Small intestine (tissue), 16 donors: ENCODE measurements at places on chromosomes 12 and 14.

GRCh38 chr12:113003636-113004035 is 25.3 kb downstream of the OAS2 start:
- DNase-seq, result no peak
- H3K27me3 ChIP-seq, result no peaks in the 10 kb centered on the region
- H3K36me3 ChIP-seq, result peaks cover 12% of the 10 kb centered on the region
- no peaks in the 10 kb centered on the region for H3K4me1 ChIP-seq
- H3K4me3 ChIP-seq, result no peak overlapping the region

DNA sequence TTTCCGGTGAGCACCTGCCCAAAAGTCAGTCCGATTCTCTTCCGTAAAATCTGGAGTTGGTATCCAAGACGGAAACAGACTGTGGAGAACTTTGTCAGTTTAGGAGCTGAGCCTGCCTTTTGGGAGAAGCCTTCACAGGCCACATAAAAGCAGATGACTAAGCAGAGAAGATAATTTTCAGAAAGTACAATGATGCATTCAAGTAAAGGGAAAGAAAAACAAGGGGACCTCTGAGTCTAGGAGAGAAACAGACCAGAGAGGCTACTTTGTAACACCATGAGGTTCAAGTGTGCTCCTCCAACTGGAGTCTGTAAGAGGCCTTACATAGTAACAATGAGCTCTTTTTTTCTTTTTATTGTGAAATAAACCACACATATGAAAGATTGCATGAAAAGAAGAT is 21.1 kb downstream of the TMED8 start:
- H3K27ac ChIP-seq, result no peak overlapping the region
- H3K27me3 ChIP-seq, result no peaks in the 10 kb centered on the region
- no peak overlapping the region for H3K4me3 ChIP-seq

- peak; percentile 59 for DNase-seq
- H3K36me3 ChIP-seq, result no peaks in the 10 kb centered on the region
- peaks cover 43% of the 10 kb centered on the region for H3K4me1 ChIP-seq
- H3K4me3 ChIP-seq, result no peak overlapping the region
- peak overlapping the region; percentile 87 for H3K27ac ChIP-seq
- H3K27me3 ChIP-seq, result no peaks in the 10 kb centered on the region
Measured at GRCh38 chr12:6376079-6376869, 911 bp upstream of the SCNN1A start.

DNA sequence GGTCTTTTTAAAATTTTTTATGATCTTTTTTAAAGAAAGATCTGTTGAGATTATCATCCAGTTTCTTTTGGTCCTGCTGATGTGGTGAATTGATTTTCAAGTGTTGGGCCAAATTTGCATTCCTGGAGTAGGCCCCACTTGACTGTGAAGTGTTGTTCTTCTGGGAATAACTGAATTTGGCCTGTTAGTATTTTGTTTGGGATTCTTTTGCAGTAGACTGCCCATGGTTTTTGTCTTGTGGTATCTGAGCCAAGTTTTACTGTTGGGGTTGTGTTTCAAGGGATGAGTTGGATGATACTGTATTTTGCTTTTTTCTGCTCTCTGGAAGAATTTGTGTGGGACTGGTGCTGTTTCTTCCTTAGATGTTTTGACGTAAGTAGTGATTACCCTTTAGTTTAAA is 4.0 kb upstream of the SYCP3 start:
- peaks cover 4% of the 10 kb centered on the region for H3K4me1 ChIP-seq
- no peaks in the 10 kb centered on the region for H3K27me3 ChIP-seq
- H3K27ac ChIP-seq, result no peak overlapping the region
- no peak for DNase-seq
- H3K4me3 ChIP-seq, result no peak overlapping the region

DNA sequence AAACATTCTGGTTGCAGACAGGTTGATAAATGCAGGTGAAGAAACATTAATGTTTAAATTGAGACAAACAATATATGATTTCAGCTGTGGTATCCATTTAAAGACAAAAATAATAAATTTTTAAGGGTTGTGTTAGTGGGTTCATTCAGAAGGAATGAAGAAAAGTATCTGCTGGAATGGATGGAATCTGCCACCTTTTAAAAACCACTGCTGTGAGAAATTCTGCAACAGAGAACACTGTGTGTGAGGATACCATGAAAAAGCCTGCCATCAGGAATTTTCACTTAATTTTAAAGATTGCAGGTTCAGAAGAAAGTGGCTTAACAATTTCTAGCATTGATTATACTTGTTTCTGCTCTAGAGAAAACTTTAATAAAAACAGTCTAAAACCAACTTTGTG is 184.6 kb upstream of the SOX5 start:
- no peak overlapping the region for H3K4me3 ChIP-seq
- no peaks in the 10 kb centered on the region for H3K36me3 ChIP-seq
- no peaks in the 10 kb centered on the region for H3K27me3 ChIP-seq
- H3K27ac ChIP-seq, result no peak overlapping the region
- DNase-seq, result no peak
- peaks cover 8% of the 10 kb centered on the region for H3K4me1 ChIP-seq

- peaks cover 14% of the 10 kb centered on the region for H3K36me3 ChIP-seq
- no peaks in the 10 kb centered on the region for H3K4me1 ChIP-seq
- no peak overlapping the region for H3K4me3 ChIP-seq
- peaks cover 2% of the 10 kb centered on the region for H3K27me3 ChIP-seq
Measured at GRCh38 chr14:100830681-100831080, 4.8 kb downstream of the MEG3 start.

- no peaks in the 10 kb centered on the region for H3K36me3 ChIP-seq
- peak; percentile 36 for DNase-seq
- peaks cover 3% of the 10 kb centered on the region for H3K4me1 ChIP-seq
- no peaks in the 10 kb centered on the region for H3K27me3 ChIP-seq
Measured at GRCh38 chr14:51653079-51653774, 1.5 kb downstream of the FRMD6 start.

- no peaks in the 10 kb centered on the region for H3K36me3 ChIP-seq
- DNase-seq, result no peak
- no peak overlapping the region for H3K4me3 ChIP-seq
Measured at GRCh38 chr14:69543341-69544115, 31.1 kb downstream of the CCDC177 start.
